ENCODE measurements at places on chromosomes 1 and 21.

DNA sequence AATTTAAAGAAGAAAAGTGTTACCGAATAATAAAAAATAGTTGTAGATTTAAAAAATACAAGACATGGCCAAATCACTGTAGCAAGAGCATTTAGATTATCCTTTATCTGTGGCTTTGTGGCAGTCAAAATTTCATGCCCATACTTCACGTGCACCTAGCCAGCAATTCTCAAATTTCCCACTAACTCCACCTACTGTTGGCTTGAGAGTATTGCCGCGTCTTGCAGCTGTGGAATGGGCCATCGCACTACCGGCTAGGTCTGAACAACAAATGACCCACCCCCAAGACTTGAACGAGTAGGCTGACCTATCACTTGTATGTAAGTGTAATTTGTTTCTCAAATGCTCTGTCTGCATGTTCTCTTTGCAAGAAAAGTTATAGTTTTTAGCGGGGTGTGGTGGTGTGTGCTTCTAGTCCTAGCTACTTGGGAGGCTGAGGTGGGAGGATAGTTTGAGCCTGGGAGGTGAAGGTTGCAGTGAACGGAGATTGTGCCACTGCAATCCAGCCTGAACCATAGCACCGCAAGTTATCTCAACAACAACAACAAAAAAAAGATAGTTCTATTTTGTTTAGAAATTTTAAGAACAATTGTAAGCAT is 4.1 kb downstream of the KRTAP13-4 start:
- DNase-seq, result no peak

DNA sequence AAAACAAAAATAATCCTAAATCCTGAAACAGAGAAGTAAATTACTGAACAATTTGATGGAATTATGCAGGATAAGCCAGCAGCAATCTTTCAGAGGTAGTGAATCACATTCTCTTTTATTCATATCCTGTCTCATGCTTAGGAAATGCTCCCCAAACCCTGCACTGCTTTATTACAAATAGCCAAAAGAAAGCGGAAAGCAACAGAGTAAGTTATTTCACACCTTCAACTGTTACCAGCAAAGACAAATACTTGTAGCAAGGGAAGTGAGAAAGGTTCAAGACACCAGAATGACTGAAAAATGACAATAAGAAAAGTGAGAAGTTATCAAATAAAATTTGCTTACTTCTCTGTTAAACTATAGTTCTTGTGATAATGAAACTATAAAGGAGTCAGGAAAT is 6.2 kb downstream of the ZRANB2 start:
- no peak for DNase-seq

DNA sequence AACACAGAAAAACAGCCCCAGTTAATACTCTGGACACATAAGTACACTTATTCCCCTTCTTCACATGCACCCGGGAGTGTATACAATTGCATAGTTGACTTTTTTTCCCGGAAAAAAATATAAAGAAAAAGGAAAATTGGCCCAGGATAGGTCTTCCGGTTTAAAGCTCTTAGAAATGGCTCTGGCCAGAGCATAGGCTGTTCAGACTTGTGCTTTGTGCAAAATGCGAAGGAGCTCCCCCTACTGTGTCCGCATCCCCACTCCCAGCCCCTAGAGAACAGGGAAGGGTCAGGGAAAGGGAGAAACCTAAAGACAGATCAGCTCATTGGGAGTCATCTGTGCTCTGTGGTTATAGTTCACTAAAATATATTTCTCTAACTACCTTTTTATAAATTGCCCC is 5.5 kb upstream of the MTMR11 start:
- no peak for DNase-seq

- no peak for DNase-seq
These were observed 28.5 kb upstream of the HYI start for GRCh38 chr1:43482215-43482614.

DNA sequence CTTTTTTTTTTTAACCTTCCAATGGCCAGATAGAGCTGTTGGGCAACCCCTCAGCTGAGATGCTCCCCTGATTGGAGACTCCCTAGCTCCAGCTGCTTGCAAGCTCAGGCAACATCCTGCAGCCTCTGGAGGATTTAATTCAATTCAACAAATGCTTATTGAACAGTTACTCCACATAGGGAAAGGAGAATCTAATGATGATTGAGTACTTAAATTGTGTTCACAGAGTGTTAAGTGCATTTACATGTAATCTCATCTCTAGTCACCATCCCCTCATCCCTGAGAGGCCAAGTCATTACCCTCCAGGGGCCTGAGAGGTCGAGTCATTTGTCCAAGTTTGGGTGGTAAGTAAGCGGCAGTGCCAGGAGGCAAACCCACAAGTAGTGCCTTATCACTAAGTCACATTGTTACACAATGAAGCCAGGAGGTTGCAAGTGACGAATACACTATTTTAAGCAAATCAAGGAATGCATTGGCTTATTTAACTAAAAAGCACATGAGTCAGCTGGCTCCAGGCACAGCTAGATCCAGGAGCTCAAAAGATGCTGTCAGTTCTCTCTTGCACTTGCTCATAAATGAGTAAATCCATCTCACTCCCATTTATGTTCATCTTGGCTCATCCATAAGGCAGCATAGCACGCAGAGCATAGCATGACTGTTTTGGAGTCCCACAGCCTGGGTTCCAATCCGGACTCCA is 64.3 kb downstream of the OPTC start:
- DNase-seq, result peak; percentile 78

GRCh38 chr1:234512451-234512861 is 33.5 kb upstream of the TARBP1 start:
- DNase-seq, result no peak

- DNase-seq, result no peak
These were observed 23.1 kb upstream of the ADGRB2 start for GRCh38 chr1:31787261-31787660.

DNA sequence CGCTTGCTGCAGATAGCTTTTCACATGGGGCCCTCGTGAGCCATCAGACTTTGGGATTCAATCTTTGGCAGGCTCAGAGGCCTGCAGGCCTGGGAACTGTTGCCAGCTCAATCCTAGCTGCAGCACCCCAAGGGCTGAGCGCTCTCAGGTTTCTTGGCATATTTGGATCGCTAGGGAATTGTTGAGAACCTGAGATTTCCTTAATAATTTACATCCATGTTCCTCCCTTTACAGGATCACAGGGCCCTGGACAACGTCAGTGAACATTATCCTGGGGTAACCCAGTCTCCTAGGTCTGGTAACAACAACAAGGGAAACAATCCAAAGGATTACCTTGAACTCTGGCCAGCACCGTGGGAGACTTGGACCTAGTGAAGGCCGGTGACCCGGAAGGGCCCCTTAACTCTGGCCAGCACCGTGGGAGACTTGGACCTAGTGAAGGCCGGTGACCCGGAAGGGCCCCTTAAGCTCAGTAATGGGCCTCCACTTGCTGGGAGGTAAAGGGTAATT is 49.3 kb upstream of the NEK2 start:
- DNase-seq, result no peak

- peak; percentile 58 for DNase-seq
These were observed 7.6 kb upstream of the ZNF326 start for GRCh38 chr1:89987159-89987819.

DNA sequence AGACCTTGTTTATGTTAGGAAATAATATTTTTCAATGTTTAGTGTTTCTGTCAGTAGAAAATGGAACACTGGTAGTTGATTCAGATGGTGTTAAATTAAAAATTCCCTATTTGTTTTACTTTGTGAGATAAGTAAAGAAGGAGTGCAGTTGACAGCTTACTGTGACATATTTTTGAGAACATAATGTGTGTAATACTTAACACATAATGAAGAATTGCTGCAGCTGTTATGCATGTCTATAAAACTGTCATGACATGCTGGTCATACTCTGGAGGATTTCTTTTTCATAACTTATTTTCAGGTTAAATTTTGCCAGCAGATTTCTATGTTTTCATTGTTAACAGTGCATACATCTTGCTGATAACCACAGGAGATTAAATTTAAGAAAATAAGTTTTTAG is 296.1 kb downstream of the CTH start:
- no peak for DNase-seq

DNA sequence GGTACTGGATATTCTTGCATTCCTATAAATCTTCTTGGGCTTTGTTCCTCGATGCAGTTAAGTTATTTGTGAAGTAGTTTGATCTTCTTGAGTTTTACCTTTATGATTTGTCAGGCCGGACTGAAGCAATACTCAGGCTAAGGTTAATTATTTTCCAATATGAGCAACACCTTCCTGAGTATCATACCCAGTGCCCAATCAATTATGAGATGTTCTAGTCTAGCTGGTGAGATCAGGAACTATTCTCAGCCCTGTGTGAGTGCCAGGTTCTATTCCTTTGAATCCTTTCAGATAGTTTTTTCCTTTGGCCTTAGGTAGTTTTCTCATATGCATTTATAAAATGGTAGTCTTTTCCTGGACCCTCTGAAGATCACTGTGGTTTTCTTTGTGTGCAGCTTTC is 92.5 kb downstream of the SCMH1 start:
- no peak for DNase-seq

Data from NCI-H1436 treated with DMSO at 0.1 percent for 48 hours (cell line).